ENCODE measurements at places on chromosomes 6 and 20. TPM values are rescaled to one million over a fixed set of nuclear protein-coding genes. Genes with fewer than 3 reads are reported as not detected.

Gene KPNA5
- 3.6 TPM for total RNA-seq

Gene MCCD1
- not detected for total RNA-seq

DNA sequence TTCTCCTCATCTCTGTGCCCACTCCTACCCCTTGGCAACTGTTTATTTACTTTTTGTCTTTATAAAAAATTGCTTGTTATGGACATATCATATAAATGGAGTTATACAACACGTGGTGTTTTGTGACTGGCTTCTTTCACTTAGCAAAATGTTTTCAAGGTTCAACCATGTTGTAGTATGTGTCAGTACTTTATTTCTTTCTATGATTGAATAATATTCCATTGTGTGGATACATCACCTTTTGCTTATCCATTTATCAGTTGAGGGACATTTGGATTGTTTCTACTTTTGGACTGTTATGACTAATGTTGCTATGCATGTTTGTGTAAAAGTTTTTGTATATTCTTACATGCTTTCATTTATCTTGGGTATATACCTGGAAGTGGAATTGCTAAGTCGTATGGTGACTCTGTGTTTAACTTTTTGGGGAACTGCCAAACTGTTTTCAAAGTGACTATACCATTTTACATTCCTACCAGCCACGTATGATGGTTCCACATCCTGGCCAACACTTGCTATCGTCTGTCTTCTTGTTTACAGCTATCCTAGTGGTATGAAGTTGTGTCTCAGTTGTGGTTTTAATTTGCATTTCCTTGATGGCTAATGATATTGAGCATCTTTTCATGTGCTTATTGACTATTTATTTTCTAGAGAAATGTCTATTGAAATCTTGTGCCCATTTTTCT is 84.4 kb downstream of the SLX4IP start:
- DNase-seq = no peak

GRCh38 chr6:36649701-36650484 is 28.6 kb upstream of the CDKN1A start:
- DNase-seq = no peak

Gene SLC26A8
- total RNA-seq = not detected

GRCh38 chr6:130111031-130111430 is 92.7 kb downstream of the L3MBTL3 start:
- no peak for DNase-seq

DNA sequence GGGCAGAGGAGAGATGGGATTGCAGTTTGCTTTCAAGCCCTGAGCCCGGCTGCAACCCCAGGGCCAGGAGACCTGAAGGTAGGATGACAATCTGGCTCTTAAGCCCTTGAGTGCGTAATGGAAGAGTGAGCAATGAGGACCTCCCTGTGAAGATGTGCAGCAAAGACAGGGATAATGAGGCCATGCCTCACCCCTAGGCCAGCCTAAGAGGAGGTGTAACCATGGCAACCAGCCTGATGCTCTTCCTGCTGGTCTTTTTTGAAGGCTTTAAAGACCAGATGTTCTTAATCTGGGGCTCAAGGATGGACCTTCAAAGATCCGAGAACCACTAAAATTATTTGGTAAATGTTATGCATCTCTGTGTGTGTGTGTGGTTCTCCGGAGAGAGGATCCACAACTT is 8.2 kb downstream of the ARHGAP40 start:
- no peak for DNase-seq

DNA sequence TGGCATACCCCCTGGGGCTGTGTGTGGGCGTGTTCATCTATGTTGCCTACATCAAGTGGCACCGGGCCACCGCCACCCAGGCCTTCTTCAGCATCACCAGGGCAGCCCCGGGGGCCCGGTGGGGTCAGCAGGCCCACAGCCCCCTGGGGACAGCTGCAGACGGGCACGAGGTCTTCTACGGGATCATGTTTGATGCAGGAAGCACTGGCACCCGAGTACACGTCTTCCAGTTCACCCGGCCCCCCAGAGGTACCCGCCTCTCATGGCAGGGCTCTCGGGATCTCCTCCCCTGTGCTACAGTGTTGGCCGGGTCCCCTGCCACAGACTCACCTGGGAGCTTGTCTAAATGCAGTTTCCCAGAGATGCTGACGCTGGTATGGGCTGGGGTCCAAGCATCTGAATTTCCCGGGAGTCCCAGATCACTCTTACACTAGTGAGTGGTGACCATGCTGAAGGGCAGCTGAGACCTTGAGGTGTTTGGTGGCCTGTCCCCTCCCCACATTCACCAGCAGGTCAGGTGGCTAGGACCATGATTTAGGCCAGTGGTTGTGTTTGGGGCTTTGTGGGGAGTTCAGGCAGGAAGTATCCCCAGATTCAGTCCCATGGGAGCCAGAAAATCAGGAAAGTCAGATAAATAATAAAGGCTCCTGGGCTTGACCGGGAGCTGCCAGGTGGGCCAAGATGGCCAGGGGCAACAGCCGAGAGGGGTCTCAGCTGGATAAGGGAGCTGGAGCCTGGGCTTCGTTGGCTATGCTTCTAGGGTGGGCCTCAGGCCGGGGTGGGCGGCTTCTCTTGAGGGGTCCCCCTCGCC is 11.8 kb downstream of the ENTPD6 start:
- DNase-seq = no peak

Gene TINAG
- total RNA-seq = 4.8 TPM

Gene SPTLC3
- 0.15 TPM for total RNA-seq
